HT-29 (cell line): ENCODE measurements at places on chromosomes 16 and 17. TPM values are rescaled to one million over a fixed set of nuclear protein-coding genes. Genes with fewer than 3 reads are reported as not detected.

The PSMB3 gene
- total RNA-seq = 828 and 837 TPM in 2 replicates

DNA sequence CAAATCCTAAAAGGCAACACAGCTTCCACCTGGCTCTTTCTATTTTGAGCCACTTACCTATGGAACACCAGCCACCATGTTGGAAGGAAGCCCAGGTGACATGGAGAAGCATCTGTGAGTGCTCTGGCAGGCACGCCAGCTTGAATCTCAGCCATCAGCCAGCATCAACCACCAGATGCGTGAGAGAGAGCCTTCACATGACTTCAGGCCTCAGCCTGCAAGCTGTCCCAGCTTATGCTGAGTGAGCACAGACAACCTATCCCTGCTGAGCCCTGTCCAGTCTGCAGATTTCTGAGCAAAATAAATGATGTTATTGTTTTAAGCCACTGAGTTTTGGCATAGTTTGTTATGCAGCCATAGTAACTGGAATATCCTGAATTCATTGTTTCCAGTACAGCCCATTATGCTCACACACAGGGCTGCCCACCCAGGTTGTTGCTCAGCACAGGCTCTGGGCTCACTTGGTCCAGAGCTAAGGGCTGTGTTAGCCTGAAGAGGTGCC, 35.1 kb downstream of the TMEM238L start:
- no peak for DNase-seq

The TTYH2 gene
- 0.05 and 0.33 TPM in 2 replicates for total RNA-seq

DNA sequence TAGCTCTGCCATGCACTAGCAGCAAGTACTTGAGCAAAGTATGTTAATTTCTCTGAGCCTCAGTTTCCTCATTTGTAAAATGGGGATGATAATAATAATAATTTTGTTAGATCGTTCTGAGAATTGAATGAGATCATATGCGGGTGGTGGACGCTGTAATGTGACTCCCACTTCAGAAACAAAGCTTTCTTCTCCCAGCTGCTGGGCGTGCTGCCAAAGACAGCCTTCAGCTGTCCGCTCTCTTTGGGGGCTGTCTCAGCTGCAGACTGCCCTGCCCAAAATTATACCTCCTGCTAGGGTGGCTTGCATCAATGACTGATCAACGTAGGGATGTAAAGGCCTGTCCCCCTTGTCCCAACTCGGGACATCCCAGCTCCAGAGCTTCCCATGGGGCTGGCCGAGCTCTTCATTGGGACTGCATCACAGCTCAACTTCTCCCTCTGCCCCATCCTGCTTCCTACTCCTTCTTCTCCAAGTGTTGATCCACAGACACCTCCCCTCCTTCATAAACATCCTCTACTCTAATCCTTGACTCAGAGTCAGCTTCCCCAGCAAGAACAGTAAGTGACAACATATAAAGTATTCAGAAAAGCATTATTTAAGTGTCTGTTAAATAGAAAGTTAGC, 30.7 kb upstream of the CDH5 start:
- no peak for DNase-seq

DNA sequence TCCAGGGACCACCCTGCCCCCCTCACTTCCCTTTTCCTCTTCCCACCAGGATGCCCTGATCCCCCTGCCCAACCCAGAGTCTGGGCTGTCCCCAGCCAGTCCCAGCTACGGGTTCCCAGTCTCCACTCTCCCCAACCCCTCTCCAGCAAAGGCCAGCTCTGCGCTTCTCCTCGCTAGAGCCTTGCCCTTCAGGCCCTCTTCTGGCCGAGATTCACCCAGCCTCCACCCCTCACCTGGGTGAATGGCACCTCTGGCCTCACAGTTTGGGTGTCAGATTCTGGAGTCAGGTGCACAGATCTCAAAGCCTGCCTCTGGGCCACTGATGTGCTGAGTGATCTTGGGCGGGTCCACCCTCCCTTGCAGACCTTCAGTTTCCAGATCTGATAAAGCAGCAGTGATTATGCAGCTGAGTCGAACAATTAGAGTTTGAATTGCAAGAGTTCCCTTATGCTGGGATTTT, 185.6 kb upstream of the TNRC6C start:
- no peak for DNase-seq
